ENCODE measurements at places on chromosomes 7 and 10.

GRCh38 chr7:151688236-151688780 is 168.6 kb upstream of the RHEB start:
- no peak for DNase-seq

GRCh38 chr10:3693022-3693697 is 91.8 kb downstream of the KLF6 start:
- DNase-seq = no peak

- DNase-seq = no peak
Measured at GRCh38 chr7:146652176-146652575, 535.6 kb downstream of the CNTNAP2 start.

DNA sequence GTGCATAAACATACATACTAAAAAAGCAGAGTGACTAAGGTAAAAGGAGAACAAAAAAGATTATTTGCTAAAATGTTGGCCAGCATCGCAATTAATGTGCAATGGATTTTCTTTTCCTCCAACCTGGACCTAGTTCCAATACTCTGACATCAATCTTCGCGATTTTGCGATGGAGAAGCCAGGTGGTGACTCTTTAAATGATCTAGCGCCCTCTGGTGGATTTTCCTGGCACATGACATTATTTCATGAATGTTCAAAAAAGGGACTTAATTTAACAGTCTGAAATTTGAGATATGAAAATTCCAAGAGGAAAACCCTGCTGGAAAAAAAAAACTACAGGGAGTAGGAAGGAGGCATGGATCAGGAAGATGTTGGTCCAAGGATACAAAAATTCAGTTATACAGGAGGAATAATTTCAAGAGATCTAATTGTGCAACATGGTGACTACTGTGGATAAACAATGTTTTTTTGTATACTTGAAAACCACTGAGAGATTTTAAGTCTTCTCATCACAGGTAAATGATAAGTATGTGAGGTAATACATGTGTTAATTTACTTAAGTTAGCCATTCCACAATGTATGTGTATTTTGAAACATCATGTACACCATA is 4.3 kb upstream of the KCNMA1 start:
- DNase-seq = peak; percentile 83

- DNase-seq = no peak
Measured at GRCh38 chr10:100899171-100899570, 13.6 kb upstream of the SLF2 start.

DNA sequence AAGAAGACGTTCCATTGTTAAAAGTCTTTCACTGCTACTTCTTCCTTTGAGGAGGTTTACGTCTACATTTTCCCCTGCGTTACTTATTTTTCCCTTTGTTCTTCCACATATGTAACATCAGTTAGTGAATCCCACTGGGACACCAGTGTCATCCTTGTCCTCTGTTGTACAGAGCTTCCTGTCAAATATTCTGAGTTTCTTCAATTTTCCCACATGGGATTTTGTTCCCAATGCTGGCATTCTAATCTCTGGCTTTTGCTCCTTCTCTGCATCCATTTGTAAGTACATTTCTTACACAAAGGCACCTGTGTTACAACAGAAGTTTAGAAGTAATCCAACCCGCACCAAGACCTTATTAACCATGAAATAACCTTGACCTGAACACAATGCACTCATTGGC is 627.4 kb upstream of the PFKP start:
- no peak for DNase-seq

DNA sequence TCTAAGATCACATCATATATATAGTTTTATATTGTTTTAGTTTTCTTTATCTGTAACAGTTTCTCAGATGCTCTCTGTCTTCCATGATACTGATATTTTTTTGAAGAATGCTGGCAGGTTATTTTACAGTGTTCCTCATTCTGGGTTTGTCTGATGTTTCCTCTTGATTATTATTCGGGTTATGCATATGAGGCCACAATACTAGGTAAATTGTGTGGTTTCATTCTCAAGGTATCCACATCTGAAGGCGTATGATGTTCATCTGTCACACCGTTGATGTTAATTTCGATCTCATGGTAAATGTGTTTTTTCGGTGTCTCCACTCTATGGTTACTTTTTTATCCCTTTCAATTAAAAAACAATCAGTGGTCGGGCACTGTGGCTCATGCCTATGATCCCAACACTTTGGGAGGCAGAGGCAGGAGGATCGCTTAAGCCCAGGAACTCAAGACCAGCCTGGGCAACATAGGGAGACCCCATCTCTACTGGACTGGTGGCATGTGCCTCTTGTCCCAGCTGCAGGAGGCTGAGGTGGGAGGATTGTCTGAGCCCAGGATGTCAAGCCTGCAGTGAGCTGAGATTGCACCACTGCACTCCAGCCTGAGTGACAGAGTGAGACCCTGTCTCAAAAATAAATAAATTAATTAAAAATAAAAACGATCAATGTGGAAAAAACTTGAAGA is 108.9 kb downstream of the TPST1 start:
- no peak for DNase-seq

- DNase-seq = no peak
Measured at GRCh38 chr10:44008270-44008916, 359.7 kb upstream of the ZNF32 start.

GRCh38 chr10:27742195-27743011 is 3.2 kb downstream of the MKX start:
- DNase-seq = peak; percentile 62

GRCh38 chr10:121310151-121310711 is 288.0 kb downstream of the FGFR2 start:
- DNase-seq = no peak

DNA sequence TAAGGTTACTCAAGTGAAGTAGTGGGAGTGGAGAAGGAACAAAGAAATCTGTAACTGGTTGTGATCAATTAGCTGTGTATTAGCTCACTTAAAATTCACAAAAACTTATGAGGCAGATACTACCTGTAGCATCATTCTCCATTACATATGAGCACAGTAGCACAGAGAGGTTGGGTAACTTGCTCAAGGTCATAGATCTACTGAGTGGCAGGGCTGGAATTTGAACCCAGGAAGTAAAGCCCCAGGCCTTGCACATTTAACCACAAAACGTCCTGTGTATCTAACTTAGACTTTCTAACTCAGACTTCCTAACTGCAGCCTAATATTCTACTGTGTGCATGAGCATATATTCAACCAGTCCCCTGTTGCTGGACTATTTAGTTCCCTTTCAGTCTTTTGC is 5.6 kb upstream of the SLF2 start:
- DNase-seq = no peak

- DNase-seq = no peak
Measured at GRCh38 chr7:148485618-148486017, 104.9 kb upstream of the C7orf33 start.

DNA sequence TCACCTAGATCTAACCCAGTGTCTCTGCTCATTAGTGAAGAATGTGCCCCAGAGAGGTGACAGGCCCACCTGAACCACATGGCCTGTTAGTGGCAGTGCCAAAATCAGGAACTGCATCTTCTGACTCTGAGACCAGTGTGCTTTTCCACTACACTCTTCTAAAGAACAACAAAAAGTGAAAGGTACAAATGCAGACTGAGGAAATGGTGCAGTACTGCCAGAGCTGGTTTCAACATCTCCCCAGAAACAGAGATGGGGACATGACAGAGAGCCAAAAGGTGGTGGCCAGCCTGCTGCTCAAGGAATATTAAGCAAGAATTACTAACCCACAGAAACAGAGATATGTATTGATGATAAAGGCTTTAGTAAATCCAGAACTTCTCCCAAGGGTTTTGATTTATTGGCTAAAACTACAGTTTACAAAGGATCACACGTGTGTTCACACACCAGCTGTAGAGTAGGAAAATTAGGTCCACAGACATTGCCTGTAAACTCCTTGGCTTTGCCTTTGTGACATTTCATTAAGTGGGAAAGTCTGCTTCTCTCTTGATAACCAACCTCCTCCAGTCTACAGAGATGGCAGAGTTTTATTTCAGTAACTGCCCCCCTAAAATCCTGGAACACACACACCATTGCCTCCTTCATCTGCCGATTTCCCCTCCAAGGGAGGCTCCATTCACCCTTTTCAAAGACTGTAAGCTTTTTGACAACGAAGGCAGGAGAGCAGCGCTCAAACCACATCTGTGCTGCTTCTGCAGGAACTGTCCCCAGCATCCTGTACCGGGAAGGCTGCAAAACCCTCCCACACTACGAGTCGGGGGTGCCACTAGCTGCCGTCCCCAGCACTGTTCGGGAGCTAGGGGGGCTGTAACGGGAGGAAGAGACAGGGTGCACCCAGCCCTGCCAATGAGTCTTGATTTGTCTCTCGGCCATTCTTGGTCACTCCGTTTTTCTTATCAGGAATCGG is 29.8 kb downstream of the GSDME start:
- peak; percentile 51 for DNase-seq

- peak; percentile 91 for DNase-seq
Measured at GRCh38 chr10:11017570-11018431, at the start of gene CELF2. Gene CELF2, plus strand, starts transcription at chr10:11017872. Its CDS starts 218 bp downstream, at chr10:11018090.

DNA sequence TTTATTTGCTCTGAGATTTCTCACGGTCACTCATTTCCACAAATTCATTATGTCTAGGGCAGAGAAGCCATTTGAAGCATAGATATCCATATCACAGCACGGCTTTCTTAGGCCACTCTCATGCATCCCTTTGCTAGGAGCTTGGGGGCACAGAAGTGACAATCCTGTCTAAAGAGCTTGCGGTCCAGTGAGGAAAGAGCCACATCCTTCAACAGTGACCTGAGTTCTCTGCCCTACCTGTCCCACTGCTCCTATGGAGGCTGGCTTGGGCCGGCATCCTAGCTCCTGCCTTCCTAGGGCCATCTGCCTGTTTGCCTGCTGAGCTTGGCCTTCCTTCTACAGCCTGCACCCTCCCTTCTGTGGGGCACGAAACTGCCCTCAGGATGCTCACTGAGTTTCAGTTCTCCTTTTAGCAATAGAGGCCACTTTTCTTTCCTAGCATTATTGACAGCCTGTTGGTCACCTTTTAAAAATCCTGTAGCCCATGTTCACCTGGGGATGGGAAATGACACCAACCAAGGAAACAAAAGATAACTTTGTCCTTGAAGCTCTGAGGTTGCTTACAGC is 212.1 kb upstream of the GRB10 start:
- DNase-seq = no peak

- DNase-seq = no peak
Measured at GRCh38 chr10:101896225-101896877, 52.8 kb upstream of the KCNIP2 start.

DNA sequence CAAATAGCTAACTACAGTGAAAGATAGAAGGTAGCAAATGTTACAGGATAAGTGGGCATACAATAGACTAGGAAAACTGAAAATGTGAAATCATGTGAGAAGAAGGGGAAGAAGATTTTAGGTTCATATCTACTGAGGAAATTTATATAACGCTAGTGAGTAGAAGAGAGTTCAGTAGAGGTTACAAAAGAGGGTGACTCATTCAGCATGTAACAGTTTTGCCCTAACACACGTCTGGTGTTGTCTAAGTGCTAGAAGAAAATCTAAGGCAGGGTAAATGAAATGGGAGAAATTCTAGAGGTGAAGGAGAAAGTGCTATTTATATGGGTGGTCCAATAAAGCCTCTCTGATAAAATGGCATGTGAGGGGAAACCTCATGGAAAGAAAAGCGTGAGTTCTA is 731.4 kb upstream of the POT1 start:
- DNase-seq = no peak

DNA sequence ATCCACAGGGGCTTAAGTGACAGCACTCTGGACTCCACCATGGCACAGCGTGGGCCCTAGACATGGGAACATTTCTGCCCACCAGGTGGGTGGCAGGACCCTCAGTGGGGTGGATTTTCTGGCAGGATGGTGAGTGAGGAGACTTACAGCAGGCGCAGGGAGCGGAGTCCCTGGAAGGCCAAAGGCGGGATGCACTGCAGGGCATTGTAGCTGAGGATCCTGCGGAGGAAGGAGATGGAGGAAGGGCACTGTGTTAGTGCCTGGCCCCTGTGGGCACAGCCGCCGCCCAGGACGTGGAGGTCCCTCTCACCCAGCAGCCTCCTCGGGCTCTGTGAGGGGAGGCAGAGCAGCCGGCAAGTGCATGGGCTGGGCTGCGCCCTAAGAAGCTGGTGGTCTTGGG is 154.3 kb downstream of the SLIT1 start:
- no peak for DNase-seq

DNA sequence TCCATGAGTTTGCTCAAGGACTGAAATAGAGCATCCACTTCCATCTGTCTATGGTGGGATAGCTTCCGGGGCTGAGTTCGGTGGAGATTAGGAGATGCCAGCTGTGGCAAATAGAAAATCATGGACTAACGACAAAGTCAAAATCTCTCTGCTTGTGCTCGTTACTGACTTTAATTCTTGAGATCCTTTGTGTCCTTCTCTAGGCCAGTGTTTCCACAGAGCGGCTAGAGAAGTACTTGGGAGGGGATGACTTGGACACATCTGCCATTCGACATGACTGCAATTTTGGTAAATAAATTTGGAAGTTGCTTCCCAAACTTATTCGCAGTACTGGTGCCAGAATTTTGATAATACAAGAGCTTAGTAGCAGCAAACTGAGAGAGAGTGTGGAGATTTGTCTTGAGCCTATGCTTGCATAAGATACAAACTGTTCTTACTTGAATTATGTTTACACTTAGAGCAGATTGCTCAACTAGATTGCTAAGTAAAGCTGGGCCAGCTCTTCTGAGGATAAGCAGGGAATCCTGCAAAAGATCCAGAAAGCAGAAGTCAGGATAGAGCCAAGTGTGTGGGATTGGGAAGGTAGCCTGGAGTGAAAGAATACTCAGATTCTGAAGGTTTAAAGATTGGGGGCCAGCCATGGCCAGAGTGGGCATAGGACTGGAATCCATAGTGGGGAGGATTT is 27.6 kb downstream of the ABCC2 start:
- no peak for DNase-seq

GRCh38 chr7:66239467-66239856 is 34.3 kb downstream of the TPST1 start:
- DNase-seq = no peak

- no peak for DNase-seq
Measured at GRCh38 chr7:111408724-111409123, 153.6 kb downstream of the IMMP2L start.

DNA sequence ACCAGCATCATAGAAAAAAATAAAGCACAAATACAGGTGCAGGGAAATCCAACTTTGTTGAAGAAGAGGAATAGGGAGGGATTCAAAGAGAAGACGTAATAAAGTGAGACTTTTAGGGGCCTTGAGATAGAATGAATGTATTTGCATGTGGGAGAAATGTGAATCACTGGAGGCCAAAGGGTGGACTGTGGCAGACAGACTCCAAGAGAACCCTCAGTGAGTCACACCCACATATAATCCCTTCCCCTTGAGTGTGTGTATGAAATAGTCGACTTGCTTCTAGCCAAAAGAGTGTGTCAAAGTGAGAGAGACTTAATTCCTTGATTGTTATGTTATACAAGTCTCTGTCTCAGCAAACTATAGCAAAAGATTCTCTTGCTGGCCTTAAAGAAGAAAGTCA is 101.3 kb upstream of the GHITM start:
- no peak for DNase-seq

GRCh38 chr7:47423196-47423595 is 158.7 kb downstream of the TNS3 start:
- DNase-seq = no peak

DNA sequence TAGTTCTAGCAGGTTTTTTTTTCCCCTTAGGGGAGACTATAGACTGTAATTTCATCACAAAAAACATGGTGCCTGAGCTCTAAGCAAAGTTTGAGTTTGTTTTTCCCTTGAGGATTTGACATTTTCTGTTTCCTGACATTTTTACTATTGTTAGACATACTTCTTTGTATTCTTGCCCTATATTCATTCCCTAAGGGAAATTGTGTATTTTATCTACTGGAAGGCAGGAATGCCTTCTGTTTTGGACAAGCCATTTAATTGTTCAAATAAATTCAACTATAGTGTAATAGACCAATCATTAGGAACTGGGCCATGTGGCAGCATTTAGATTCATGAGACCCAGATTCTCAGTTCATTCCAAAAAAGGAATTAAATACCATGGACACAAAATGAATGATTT is 335.0 kb downstream of the EXOC4 start:
- DNase-seq = no peak
